ENCODE measurements at places on chromosomes 2 and 18.

- no peak for DNase-seq
These were observed 25.3 kb upstream of the RPL31 start for GRCh38 chr2:100976645-100977391.

GRCh38 chr2:126761256-126761980 lies 105.5 kb downstream of the GYPC start:
- no peak for DNase-seq

- DNase-seq: no peak
These were observed 430 bp downstream of the BIN1 start for GRCh38 chr2:127106457-127106990.

DNA sequence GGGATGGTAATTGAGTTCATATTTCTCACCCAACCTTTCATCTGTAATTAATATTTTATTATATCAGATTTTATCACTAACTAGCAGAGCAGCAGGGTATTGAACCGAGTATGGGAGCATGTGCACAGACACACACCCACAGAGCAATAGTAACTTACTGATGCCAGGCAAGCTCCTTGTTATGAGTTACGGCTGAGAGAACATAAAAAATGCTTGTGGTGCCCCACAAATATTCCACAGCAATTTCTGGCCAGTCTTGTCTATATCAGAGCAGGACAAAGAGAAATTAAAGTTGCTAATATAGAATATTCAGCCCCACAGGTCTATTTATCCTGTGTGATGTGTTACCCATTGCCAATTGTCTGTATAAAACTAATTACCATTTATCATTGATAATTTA lies 501.8 kb upstream of the RAB12 start:
- DNase-seq: no peak

GRCh38 chr2:36701391-36701795 lies 4.9 kb downstream of the VIT start:
- DNase-seq: no peak

DNA sequence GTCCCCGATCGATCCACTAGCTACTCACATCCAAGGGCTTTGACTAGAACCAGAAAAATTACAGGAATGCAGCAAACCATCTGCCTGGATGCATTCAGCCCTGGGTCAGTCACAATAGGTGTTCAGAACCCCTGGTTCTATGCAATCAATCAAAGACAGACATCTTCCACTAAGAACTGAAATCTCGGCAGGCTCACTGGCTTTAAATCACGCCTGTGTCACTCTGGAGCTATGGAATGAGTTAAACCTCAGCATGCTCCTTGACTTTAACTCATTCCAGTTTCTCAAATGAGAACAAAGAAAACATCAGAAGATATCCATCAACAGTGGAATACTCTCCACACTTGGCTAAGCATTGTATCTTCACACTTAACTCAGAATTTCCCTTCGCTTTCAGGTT lies 68.1 kb upstream of the SPTBN1 start:
- DNase-seq: no peak

- no peak for DNase-seq
These were observed 116.7 kb upstream of the STK17B start for GRCh38 chr2:196288006-196288538.

DNA sequence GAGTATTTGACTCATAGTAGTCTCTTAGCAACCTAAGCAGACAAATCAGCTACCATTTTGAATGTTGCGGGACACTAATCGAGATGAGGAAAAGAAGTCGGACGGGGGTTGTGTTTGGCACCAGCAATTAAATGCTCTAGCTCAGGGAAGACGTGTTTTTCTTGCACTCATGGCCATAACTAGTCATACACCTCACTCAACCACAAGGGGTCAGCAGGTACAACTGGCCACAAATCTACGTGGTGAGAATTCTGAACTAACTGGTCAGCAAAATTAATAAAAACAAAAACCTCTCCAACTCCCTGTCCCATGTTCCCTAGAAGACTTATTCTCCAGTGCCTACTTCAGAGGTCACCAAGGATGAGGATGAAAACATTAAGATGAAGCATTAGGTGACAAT lies 1467.8 kb downstream of the DPP10 start:
- DNase-seq: no peak

- DNase-seq: peak; percentile 81
These were observed 55.4 kb downstream of the CDC42EP3 start for GRCh38 chr2:37615804-37616676.

GRCh38 chr2:81894451-81894990 lies 1590.0 kb upstream of the LRRTM1 start:
- DNase-seq: no peak

- DNase-seq: no peak
These were observed 43.0 kb upstream of the CTLA4 start for GRCh38 chr2:203824603-203825002.

- no peak for DNase-seq
These were observed 207.9 kb downstream of the GLI2 start for GRCh38 chr2:120943403-120944034.

DNA sequence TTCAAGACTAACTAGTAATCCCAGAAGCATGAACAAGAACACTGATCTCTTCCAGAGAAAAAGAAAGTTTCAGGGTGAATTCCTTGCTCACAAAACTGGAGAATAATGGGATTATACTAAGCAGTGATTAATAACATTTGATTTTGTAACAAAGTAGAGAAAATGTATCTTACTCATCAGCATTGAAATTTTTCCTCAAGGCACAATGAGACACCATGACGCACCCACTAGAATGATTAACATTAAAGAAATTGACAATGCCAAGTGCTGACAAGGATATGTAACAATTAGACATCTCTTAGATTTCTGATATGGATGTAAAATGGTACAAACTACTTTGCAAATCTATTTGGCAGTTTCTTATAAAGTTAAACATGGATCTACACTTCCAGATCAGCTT lies 101.1 kb upstream of the EPHA4 start:
- no peak for DNase-seq

GRCh38 chr2:120396013-120396860 lies 50.3 kb downstream of the INHBB start:
- no peak for DNase-seq

GRCh38 chr18:32695534-32695933 lies 77.3 kb downstream of the KLHL14 start:
- DNase-seq: no peak

GRCh38 chr2:32222966-32223365 lies 41.7 kb downstream of the NLRC4 start:
- DNase-seq: no peak

GRCh38 chr18:24306201-24306600 lies 91.4 kb downstream of the OSBPL1A start:
- no peak for DNase-seq

DNA sequence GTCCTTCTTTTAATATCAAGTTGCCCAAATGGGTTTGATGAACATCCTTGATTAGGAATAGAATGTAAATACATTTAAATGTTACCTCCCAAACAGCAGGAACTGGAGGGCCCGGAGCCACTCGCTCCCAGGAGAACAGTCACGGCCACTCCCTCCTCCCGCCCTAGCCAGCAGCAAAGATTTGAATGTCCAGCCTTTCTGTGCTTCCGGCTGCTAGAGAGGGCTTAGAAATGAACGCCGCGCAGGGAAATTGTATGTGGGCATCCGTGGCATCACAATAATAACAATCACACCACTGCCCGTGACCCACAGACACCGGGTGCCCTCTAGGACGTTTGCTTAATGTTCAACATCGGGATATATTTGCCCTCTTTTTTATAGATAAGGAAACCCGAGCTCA lies 164.9 kb upstream of the SALL3 start:
- no peak for DNase-seq

- peak; percentile 27 for DNase-seq
These were observed 110.2 kb upstream of the TRIB2 start for GRCh38 chr2:12606472-12607000.

GRCh38 chr2:109131777-109132176 lies 2.8 kb downstream of the SH3RF3 start:
- no peak for DNase-seq

All from CD4-positive, alpha-beta T cell treated with Interleukin-4 for 4 hours (primary cell).